T-helper 22 cell (primary cell): ENCODE measurements at places on chromosomes 3 and 15.

GRCh38 chr15:72319360-72319984 is 485 bp downstream of the CELF6 start:
- peak; percentile 25 for DNase-seq

GRCh38 chr3:66693461-66694031 is 192.7 kb upstream of the LRIG1 start:
- no peak for DNase-seq

DNA sequence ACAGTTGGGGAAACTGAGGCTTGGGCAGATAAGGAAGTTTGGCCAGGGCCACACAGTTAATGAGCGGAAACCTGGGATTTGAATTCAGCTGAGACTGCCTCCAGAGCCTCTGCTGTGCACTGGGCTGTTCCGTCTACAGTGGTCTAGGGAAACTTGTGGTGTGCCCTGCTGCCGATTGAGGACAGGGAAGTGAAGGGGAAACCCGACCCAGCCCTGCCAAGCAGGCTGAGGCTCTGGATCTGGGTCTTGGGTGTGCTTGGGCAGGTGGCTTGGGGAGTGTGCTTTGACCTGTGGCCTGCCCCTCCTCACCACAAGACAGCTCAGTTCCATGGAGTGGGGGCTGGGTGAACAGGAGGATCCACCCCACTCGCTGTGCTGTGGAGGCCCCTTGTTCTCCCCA is 17.6 kb downstream of the NISCH start:
- DNase-seq = no peak

DNA sequence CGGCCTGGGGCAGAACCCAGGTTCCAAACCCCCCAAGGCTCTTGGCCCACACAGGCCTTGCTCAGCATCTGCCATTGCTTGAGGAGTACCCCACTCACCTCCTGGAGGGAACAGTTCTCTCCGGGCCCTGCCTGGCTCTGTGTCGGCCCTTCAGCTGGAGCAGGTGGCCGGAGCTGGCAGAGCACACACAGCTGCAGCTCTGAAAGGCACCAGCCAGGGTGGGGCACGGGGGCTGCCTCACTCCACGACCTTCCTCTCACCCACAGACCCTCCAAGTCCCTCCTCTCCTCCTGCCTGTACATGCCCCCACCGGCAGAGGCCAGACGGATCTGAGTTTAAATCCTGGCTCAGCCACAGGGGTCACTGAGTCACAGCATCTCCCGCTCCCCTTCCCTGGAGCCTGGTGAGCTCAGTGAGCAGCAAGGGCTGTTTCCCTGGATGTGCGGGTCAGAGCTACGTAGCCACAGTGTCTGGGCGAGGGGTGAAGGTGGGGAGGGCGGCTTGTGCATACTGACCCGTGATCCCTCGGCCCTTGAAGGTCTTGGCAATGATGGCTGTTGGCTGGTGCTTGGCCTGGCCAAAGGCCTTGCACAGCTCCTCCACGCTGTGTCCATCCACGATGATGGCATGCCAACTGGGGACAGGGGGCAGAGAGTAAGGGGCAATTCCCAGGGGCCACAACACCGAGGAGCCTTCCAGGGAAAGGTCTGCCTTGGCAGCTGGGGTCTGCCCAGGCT is 23.0 kb downstream of the TKT start:
- no peak for DNase-seq

GRCh38 chr3:128524374-128525299 is 31.6 kb upstream of the GATA2 start:
- DNase-seq = no peak

DNA sequence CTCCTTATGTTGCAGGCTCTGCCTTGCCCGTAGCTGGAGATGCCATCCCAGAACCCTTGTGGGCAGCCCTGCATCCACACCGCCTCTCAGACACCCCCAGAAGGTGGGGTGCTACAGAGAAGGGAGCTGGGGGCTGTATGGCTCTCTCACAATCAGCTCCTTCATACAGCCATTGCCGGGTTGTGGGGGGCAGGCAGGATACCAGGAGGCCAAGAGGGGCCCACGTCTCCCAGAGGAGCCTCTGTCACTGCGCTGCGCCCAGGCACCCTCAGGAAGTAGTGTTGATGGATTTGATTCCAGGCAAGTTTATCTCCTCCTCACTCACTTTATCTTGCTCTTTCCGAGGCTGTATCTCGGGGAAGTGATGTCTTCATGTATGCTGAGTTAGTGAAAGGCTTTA is 171.6 kb downstream of the CHDH start:
- DNase-seq = no peak

DNA sequence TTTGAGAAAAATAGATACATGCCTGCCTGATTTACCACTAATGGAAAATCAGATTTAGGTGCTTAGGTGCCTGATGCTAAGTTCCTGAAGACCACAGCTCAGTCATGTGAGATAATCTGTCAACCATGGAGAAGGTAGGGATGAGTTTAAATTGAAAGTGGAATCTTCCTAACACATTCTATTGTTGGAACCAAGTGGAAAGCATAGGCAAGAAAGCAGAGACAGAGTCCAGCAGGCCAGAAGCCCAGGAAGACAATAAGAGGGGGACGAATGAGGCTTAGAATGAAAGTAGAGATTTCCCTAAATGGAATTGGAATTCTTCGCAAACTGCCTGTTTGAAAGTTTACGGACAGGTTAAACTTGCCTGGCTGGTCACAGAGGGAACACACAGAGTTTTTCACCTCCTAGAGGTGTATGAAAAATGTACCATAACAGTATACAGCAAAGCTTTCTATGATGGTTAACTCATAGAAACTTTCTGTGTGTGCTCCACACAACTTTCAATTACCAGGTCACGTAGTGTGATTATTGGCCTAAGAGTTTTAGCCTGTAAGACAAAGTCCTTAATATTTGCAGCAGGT is 453.8 kb upstream of the KCNMB2 start:
- DNase-seq = no peak

DNA sequence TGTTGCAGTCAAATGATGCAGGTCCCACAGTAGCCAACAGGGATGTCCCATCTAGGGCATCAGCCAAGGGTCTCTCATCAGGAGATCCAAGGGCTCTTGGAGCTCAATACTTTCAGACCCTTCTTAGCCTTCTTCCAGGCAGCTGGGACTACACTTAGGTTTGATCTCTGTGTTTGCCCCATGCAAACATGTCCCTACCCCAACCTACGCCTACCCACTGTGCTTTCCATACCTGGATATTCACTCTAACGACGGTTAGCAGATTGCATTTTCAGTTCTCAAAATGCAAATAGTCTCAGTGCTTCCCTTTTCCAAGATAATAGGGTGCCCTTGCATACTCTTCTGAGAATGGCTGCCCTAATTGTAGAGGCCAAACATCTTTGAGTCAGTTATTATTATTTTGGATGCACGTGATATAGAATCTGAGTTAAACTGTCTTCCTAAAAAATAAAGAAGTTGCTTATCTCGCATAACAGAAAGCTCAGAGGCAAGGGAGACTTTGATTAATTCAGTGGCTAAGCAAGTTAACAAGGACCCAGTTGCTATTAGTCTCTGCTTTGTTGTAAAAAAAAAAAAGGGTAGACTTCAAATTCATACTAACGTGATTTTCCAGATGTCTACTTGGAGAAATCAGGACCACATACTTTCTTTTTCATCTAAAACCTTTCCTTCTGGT is 1.0 kb upstream of the CEP70 start:
- no peak for DNase-seq

- no peak for DNase-seq
These were observed 273.4 kb downstream of the ARRDC4 start for GRCh38 chr15:98233873-98234272.

- no peak for DNase-seq
These were observed 499 bp downstream of the ALDH1A2 start for GRCh38 chr15:58064980-58065444.

- no peak for DNase-seq
These were observed 11.6 kb downstream of the SCN5A start for GRCh38 chr3:38637906-38638305.

DNA sequence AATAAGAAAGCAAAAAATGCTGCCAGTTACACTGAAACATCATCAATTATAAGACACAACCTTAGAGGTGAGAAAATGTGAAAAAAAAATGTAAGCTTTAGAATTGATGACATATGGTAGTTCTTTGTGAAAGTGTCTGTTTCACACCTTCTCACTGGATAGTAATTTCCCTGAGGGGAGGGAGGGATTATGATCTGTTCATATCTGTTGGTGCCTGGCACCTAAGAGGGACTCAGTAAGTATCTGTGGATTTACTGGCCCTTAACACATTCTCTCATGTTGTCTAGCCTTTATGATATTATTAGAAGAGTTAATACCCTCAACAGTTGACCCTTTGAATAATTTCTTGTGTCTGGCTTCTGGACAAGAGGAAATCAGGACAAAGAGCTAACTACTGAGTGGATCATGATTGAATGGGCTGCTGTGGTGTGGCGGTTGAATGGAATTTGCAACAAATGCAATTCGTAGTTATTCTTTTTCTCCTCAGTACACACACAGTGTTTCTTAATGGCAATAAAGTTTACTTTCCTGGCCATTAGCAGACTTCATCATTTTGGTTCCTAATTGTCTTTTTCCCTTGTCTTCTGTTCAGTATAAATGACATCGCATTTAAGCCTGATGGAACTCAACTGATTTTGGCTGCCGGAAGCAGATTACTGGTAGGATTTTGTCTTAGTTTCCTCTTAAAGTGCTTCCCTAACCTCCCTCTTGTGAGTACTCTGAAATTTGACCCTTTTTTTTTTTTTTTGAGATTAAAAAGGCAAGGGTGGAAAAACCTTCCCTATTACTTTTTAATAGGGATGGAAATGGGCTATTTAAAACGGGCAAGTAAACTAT is 9.5 kb downstream of the IFT122 start:
- no peak for DNase-seq

GRCh38 chr3:52463416-52463815 is 8.0 kb downstream of the NISCH start:
- DNase-seq = no peak

DNA sequence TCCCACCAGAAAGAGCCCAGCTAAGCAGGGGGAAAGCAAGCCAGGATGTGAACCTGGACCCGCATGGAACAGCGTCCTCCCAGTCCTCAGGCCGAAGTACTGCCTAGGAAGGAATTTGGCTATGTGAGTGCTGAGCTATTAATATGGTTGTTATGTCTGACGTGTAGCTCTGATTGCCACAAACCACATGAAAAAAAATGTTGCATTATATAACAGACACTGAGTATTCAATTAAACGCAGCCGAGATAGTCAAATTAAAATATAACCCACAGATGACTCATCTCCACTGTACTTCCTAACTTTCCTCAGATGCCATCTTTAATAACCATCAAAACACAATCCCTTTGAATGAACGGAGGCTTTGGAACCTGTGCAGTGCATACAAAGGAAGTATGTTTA is 111.1 kb downstream of the GABRB3 start:
- no peak for DNase-seq

DNA sequence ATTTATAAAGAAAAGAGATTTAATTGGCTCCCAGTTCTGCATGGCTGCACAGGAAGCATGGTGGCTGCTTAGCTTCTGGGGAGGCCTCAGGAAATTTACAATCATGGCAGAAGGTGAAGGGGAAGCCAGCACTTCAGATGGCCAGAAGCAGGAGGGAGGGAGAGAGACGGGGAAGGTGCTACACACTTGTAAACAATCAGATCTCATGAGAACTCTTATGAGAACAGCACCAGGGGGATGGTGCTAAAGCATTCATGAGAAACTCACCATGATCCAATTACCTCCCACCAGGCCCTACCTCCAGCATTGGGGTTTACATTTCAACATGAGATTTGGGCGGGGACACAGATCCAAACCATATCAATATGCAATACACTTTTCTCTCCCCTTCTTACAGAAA is 73.7 kb downstream of the ECT2 start:
- DNase-seq = no peak

GRCh38 chr15:61220125-61220524 is 9.0 kb downstream of the RORA start:
- no peak for DNase-seq

GRCh38 chr3:129344540-129345220 is 66.0 kb downstream of the HMCES start:
- DNase-seq = no peak

GRCh38 chr15:29045717-29046116 is 159.9 kb downstream of the APBA2 start:
- no peak for DNase-seq

- DNase-seq = no peak
These were observed 40.7 kb downstream of the C2CD4B start for GRCh38 chr15:62124176-62124972.

- no peak for DNase-seq
These were observed 76.8 kb upstream of the GATA2 start for GRCh38 chr3:128569756-128570155.

GRCh38 chr3:141412936-141413354 is 44.6 kb downstream of the ZBTB38 start:
- no peak for DNase-seq

DNA sequence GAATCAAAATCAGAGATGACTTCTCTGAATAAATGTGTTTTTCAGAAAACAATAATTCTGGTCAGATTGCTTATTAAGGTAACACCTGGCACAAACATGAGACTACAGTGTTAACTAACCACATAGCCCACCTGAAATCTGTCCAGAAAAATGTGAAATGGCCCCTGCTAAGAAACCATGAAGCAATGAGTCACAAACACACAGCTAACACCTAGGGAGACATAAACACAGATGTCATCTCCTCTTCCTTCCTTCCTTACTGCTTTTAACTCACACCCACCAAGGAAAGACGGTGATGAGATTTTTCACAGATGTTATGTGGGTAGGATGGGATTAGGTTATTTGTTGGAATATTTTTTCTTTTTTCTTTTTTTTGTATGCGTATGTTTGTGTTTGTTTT is 315.0 kb upstream of the STAC start:
- no peak for DNase-seq

GRCh38 chr3:100606894-100607512 is 2.4 kb upstream of the ADGRG7 start:
- no peak for DNase-seq

GRCh38 chr15:75650908-75651809 is 3.4 kb downstream of the SNX33 start:
- no peak for DNase-seq

DNA sequence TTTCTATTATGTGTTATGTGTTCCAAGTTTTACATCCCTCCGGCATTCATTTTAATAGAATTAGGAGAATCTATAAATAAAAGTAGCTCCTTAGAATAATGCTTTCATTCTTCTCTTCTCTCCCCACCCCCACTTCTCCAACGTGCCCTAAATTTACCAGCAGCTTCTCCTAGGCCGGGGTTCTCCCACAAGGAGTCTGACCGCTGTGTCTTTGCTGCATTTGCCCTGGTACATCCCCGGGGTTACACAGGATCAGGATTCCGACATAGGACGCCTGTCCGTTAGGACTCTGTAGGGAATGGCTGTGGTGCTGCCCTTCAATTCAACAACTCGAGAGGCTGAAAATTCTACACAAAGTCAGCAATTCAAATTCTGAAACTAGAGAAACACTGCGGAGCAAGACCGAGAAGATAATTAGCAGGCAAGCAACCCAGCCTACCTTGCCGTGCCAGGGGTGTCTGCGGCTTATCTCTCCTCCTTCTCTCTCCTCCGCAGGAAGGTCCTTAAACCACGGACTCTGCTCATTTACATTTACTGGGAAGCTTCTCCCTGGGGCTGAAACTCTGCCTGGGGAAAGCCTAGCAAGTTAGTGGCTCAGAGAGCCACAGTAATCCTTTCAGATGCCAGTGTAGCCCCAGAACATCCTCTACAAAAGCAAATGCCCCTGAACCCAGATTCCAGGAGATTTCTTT is 18.8 kb downstream of the PCSK6 start:
- no peak for DNase-seq

- no peak for DNase-seq
These were observed 13.2 kb upstream of the ATP2B2 start for GRCh38 chr3:10518506-10519150.
